ENCODE measurements at places on chromosomes 4 and X. TPM values are rescaled to one million over a fixed set of nuclear protein-coding genes. Genes with fewer than 3 reads are reported as not detected.

Gene HTR2C
- total RNA-seq: not detected

Gene SSX2
- not detected for total RNA-seq

Gene MAGED4B
- total RNA-seq: 24.6 TPM

DNA sequence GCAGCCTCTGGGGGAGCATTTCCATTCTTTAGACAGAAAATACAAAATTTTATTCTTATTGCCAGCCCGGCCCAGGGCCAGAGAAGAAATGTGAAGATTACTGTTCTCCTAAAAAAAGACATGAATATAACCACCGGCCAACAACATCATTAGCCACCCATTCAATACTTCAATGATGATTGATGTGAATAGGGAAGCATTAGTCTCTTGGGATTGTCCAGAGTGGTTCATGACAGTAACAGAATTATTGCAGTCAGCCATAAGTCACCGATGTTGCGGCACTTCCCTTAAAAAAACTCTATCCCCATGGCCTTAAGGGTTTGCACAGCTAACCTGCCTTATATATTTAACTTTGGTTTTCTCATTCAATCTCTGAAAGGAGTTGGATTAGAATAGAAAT is 418.7 kb downstream of the CENPC start:
- no peak for DNase-seq

Gene PRKG2
- total RNA-seq: 0.88 TPM

- DNase-seq: no peak
Observed at GRCh38 chrX:97547877-97548578, 664.3 kb downstream of the RPA4 start.

DNA sequence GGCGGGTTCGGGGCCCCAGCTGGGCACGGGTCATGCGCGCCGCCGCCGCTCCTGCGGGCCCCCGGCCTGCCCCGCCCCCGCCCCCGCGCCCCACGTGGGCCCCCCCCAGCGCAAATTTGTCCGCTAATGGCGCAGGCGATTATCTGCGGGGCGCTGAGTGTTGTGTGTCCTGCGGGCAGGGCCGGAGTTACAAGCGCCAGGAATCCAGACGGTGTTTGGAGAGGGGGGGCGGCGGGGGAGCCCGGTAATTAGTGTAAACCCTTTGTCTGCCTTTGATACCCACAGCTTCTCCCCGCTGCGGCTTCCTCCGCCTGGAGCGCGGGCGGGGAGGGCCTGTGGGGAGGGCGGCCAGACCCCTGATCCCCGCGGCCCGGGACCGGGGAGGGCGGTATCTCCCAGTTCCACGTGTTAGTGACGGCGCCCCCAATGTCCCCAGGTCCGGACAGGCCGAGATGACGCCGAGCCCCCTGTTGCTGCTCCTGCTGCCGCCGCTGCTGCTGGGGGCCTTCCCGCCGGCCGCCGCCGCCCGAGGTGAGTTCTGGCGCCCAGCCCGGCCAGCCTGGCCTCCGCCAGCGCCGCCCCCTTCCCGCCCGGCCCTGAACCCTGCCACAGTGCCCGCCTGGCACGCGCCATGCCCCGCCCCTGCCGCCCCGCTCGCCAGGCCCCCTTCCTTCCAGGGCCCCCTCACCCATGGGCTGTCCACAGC is 761 bp downstream of the FGFRL1 start:
- peak; percentile 96 for DNase-seq

DNA sequence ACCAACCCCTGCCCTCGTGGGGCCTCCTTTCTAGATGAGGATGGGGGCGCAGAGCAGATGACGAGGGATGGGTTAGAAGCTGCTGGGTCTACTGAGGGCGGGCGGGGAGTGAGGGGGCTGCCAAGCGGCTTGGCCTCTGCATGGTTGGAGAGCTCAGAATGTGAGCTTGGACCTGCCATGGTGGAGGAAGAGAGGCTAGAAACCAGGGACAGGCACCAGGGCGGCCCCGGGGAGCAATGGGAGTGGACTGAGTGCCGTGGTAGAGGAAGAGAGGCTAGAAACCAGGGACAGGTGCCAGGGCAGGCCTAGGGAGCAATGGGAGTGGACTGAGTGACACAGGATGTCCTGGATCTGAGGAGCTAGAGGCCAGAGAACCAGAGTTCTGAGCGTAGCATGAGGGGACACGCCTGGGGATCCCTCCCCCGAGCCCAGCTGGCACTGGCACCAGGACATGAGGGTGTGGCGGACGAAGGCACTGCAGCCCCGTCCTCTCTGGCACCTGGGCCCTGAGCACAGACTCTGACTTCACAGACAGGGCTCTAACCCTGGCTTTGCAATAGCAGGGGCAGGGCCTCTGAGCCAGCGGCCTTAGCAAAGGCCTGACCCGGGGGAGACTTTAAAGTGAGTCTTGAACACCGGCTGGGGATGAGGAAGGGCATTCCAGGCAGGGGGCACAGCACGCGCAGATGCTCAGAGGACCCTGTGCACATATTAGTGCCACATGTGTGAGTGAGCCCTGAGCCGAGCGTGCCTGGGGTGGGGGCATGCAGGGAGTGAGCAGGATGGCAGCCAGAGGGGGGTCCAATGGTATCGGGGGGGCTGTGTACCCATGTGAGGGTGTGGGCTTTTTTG is 214.0 kb upstream of the PSAPL1 start:
- peak; percentile 72 for DNase-seq

DNA sequence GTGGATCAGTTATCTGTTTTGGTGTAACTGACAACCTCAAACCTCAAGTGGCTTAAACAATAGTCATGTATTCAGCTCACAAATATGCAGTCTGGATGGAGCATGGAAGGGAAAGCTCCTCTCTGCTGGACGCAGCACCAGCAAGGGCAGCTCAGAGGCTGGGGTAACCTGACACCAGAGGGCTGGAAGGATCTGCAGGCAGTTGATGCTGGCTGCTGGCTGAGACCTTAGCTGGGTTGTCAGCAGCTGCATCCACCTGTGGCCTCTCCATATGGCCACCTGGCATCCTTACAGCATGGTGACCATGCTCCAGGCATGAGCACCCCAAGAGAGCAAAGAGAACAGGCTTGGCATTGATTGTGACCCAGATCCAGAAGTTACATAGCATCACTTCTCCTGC is 46.7 kb downstream of the ENPP6 start:
- peak; percentile 85 for DNase-seq

- no peak for DNase-seq
Observed at GRCh38 chr4:152099555-152099954, 338.7 kb upstream of the GATB start.

DNA sequence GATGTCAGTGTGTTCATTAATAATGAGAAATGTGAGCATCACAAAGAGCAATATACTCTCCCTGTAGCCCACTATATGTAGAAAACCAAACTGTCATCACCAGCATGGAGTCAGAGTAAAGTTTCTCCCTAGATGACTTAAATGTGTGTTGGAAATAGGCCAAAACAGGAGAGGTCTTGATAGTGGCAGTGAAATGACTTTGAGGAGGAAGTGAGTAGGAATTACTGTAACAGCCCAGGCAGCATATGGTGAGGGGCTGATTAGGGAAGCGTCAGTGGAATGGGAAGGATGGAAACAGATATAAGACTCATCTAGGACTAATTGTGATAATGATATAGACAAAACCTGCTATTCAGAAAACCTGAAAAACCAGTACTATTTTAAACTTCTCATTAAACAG is 83.9 kb downstream of the ATXN3L start:
- DNase-seq: no peak

GRCh38 chrX:67724359-67725110 is 180.7 kb downstream of the AR start:
- no peak for DNase-seq

DNA sequence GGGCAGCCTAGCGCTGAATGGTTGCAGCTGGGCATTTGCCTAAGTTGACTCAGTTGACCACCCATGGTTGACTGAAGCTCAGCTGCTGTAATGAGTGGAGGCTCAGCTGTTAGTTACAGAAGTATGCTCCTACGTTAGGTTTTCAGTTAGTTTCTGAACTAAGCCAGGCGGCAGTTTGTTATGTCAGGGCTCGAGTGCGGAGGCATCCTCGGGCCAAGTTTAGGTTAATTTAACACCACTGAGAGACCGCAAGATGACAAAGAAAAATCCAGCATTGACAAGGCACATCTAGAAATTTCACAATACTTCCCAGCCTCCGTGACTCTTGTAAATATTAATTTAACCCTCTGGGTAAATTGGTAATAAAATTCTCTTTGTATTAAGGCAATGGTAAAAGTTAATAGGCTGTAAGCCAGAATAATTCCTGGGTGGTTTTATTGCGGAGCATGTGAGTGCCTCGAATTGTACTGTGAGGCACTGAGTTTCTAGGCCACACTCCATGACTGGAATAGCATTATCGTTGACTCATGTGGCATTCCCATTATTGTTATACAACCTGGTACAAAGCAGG is 33.1 kb upstream of the CDKN2AIP start:
- no peak for DNase-seq

DNA sequence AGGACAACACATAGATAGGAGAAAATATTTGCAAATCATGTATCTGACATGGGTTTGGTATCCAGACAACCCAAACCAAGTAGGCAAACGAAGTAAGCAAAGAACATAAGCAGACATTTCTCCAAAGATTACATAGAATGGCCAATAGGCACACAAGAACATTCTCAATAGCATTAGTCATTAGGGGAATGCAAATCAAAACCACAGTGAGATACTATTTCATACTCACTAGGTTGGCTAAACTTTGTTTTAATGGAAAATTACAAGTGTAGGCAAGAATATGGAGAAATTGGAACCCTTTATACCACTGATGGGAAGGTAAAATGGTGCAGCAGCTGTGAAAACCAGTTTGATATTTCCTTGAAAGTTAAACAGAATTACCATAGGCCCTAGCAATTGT is 74.7 kb downstream of the CHRNA9 start:
- DNase-seq: no peak

All from osteoblast (primary cell).